ENCODE measurements at places on chromosomes 5 and 9.

GRCh38 chr9:27151693-27152404 is 42.8 kb downstream of the TEK start:
- no peak for DNase-seq

GRCh38 chr5:111299831-111300432 is 75.7 kb downstream of the CAMK4 start:
- DNase-seq: peak; percentile 33

GRCh38 chr5:169870211-169870610 is 110.1 kb downstream of the INSYN2B start:
- DNase-seq: no peak

GRCh38 chr9:83707518-83707767 is 315 bp downstream of the UBQLN1 start:
- no peak for DNase-seq

- DNase-seq: no peak
These were observed 14.5 kb downstream of the TLR4 start for GRCh38 chr9:117718701-117719100.

DNA sequence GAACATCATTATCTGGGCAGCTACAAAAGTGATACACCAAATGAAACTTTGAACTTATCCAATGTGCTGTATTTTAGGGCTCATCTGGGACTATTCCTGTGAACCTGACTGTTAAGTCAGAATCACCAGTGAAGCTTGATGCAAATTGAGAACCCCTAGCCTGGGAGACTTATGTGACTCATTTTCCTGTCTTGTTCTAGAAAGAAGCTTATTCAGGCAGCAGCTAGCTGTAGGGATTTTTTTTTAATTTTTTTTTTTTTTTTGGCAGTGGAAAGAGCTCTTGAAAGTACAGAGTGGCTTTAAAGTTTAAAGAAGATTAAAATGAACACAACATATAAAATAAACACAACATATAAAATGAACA is 81.1 kb upstream of the TNFAIP8 start:
- DNase-seq: peak; percentile 26

Measured in GM13976 (cell line).